ENCODE measurements at places on chromosomes 11 and 22.

DNA sequence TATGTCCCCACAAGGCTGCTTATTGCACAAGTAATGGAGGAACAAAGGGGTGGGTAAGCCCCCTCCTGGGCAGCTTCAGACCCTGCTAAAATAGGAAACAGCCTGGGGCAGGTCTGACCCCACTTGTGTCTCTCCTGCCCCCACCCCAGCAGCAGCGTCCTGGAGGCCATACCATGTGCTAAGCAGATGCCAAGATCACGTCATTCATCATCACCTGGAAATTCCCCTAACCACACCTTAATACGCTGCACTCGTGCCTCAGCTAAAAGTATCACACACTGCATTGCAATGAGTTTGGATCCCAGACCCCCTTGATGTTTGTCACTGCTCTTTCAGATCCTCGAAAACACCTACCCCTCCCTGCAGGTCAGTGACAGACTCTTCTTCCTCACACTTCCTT, 27.8 kb upstream of the GGTLC2 start:
- no peak for DNase-seq

DNA sequence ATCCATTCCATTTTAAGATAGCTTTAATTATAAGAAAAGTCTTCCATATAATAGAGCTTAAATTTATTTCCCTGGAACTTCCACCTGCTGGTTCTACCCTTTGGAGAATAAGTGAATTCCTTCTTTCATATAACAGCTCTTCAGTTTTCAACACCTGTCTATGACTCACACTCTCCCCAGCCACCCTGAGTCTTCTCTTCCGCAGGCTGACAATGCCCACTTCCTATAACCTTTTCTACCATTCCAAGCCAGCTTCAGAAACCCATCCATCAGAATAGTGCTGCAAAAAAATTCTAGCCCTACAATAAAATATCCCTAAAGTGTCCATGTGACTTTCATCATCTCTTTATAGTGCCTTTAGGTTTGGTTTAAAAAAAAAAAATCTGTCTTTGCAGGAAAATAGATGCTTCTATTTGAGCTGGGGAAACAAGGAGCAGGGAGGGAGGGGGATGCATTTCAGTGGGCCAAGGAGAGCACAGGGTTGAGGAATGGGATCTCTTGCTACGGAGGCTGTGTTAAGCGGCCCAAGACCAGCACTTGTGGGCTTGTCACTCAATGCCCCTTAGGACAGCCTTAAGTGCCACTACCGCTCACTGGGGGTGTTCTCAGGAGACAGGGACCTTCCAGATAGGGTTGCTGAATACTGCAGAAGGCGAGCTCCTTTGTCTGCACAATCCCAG, 178.6 kb downstream of the DSCAML1 start:
- no peak for DNase-seq

- DNase-seq, result no peak
Observed at GRCh38 chr22:46504584-46504983, 32.8 kb downstream of the CELSR1 start.

- DNase-seq, result no peak
Observed at GRCh38 chr22:44924710-44925109, 85.1 kb downstream of the PHF21B start.

DNA sequence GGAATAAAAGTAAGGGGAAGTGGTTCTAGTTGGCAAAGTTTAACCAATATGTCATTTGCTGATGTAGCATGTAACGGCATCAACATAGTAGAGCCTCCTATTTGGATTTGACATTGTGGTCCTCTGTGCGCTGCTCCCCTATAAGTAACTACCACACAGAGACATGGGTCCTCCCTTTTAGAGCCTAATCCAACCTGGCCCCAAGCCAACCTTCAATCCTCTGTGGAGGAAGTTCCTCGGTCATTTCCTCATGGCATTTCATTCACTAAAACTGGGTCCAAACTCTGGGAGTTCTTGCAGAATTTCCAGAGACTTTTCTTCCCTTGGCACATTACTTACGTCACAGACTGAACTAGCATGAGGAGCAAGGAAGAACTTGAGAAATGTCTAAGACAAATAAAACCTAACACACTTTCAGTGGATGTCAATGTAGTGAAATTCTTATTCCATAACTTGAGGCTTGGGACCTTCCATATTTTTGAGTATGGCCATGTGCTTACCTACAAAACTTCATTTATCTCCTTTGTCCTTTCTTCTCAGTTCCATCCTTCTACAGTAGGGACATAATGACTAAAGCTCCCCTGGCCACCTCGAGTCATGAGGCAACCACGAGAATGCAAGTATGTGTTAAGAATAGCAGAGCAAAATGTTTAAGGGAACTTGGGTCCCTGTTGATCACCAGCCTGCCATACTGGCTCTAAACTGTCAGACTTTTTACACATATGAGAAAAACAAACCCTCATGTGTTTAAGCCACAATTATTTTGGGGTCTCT, 34.7 kb downstream of the MMP20 start:
- DNase-seq, result no peak

Measured in T1000 (cell line).